ENCODE measurements at places on chromosomes 5 and 9. TPM values are rescaled to one million over a fixed set of nuclear protein-coding genes. Genes with fewer than 3 reads are reported as not detected.

- peak; percentile 75 for DNase-seq
- no peak overlapping the region for H3K27ac ChIP-seq
- peaks cover 40% of the 10 kb centered on the region for H3K36me3 ChIP-seq
- no peaks in the 10 kb centered on the region for H3K27me3 ChIP-seq
- H3K4me1 ChIP-seq: peaks cover 7% of the 10 kb centered on the region
- no peak overlapping the region for H3K4me3 ChIP-seq
Measured at GRCh38 chr5:32589942-32590869, 4.8 kb downstream of the SUB1 start.

DNA sequence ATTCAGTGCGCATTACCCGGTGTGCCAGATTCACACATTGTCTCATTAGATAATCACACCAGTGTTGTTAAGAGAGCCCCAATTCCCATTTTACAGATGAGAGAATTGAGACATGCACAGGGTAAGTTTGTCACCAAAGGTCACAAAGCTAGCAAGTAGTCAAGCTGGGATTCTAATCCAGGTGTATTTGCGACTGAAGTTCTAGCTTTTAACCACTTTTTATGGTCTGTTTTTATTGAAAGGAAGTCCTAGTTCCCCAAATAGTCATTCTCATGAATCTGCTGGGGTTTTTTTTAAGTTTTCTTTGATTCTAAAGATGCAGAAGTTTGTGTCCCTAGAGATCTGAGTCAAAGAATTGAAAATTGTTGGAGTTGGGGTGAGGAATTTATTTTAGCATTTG is 136.5 kb downstream of the DPYSL3 start:
- DNase-seq: no peak
- no peaks in the 10 kb centered on the region for H3K36me3 ChIP-seq
- H3K4me1 ChIP-seq: no peaks in the 10 kb centered on the region
- H3K27me3 ChIP-seq: no peaks in the 10 kb centered on the region
- no peak overlapping the region for H3K27ac ChIP-seq

- H3K4me3 ChIP-seq: no peak overlapping the region
- DNase-seq: peak; percentile 7
- no peaks in the 10 kb centered on the region for H3K27me3 ChIP-seq
- H3K27ac ChIP-seq: no peak overlapping the region
Measured at GRCh38 chr5:131774652-131775367, 22.0 kb downstream of the FNIP1 start.

GRCh38 chr9:84304166-84304565 is 36.4 kb downstream of the SLC28A3 start:
- H3K27ac ChIP-seq: no peak overlapping the region
- H3K36me3 ChIP-seq: no peaks in the 10 kb centered on the region
- DNase-seq: no peak

- peaks cover 32% of the 10 kb centered on the region for H3K4me1 ChIP-seq
- no peaks in the 10 kb centered on the region for H3K27me3 ChIP-seq
- H3K27ac ChIP-seq: peak overlapping the region; percentile 1
- H3K4me3 ChIP-seq: no peak overlapping the region
- H3K36me3 ChIP-seq: peaks cover 16% of the 10 kb centered on the region
Measured at GRCh38 chr5:113038714-113039113, 62.1 kb downstream of the DCP2 start.

- no peak overlapping the region for H3K4me3 ChIP-seq
- no peaks in the 10 kb centered on the region for H3K4me1 ChIP-seq
- no peak for DNase-seq
- no peaks in the 10 kb centered on the region for H3K27me3 ChIP-seq
- H3K36me3 ChIP-seq: no peaks in the 10 kb centered on the region
Measured at GRCh38 chr5:57675236-57675635, 192.6 kb upstream of the ACTBL2 start.

GRCh38 chr5:107285772-107286171 is 385.0 kb downstream of the EFNA5 start:
- no peaks in the 10 kb centered on the region for H3K36me3 ChIP-seq
- no peak overlapping the region for H3K27ac ChIP-seq
- no peaks in the 10 kb centered on the region for H3K27me3 ChIP-seq

DNA sequence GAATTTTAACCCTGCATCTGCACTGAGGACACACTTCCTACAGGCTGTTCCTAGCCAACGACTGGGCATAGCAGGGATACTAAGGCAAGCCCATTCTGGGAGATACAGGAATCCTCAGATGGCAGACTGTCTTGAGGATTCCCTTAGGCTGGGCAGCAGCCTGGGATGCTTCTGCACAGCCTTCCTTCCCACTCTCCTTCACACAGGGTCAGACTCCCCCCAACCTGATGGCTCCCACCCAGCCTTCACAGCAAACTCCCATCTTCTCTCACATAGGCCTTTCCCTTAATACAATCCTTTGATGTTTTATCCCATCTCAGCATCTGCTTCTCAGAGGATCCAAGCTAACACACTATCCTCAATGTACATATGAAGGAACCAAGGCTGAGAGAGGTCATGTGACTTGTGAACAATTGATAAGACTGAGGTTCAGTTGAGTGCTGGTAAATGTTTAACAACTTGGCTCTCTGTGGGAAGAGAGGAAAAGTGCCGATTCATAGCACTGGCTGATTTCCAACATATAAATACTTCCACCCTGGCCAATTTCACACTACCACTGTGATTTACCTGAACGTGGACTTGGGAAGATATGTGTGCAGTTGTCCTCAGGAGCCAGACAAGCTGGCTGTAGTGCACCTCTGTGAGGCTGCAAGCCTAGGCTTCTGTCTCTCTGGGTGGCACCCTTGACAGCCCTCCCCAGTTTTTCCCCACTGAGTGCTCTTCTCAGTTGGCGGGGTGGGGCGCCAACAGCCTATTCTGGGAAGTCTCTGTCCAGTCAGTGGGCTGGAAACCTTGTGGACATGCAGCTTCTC is 120.2 kb upstream of the TRIM32 start:
- H3K27me3 ChIP-seq: no peaks in the 10 kb centered on the region
- DNase-seq: no peak
- no peak overlapping the region for H3K27ac ChIP-seq

DNA sequence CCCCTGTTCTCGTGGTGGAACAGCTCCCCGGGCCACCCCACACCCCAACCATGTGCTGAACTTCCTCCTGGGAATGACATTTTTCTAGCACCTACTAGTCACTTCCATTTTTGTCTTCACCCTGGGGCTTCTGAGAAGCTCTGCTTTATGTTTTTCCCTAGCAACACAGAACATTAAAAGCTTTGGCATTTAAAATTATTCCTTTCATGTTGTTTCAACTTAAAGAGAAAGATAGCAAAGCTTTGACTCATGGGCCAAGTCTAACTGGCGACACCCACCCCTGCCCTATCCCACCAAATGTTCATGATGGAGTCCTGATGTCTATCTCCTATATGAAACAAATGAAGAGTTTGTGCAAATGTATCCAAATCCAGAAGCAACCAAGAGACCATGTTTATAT is 22.4 kb downstream of the BOD1 start:
- peaks cover 11% of the 10 kb centered on the region for H3K4me1 ChIP-seq
- H3K27ac ChIP-seq: no peak overlapping the region
- H3K27me3 ChIP-seq: no peaks in the 10 kb centered on the region
- H3K36me3 ChIP-seq: peaks cover 9% of the 10 kb centered on the region
- H3K4me3 ChIP-seq: no peak overlapping the region

DNA sequence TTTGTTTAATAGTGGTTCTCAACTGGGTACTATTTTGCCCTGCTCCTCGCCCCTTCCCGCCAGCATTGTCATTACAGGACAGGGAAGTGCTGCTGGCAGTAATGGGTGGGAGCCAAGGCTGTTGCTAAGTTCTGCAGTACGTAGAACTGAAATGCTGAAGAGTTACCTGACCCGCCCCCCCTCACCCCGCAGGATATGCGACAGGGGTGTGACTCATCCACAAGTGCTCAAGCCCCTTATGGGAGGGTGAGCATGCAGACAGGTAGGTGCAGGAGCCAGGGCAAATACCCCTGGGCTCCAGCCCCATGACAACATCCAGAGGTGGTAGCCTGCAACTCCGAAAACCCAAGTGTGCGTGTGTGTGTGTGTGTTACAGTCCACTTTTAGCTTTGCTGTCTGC is 35.7 kb downstream of the LRRC70 start:
- H3K4me3 ChIP-seq: no peak overlapping the region
- no peak for DNase-seq
- no peak overlapping the region for H3K27ac ChIP-seq

GRCh38 chr9:18863791-18864190 is 169.2 kb downstream of the SAXO1 start:
- H3K27me3 ChIP-seq: no peaks in the 10 kb centered on the region
- no peaks in the 10 kb centered on the region for H3K36me3 ChIP-seq
- H3K4me1 ChIP-seq: peaks cover 30% of the 10 kb centered on the region
- DNase-seq: peak; percentile 86

- H3K27ac ChIP-seq: no peak overlapping the region
- H3K4me3 ChIP-seq: no peak overlapping the region
- no peaks in the 10 kb centered on the region for H3K4me1 ChIP-seq
- DNase-seq: peak; percentile 90
- H3K36me3 ChIP-seq: no peaks in the 10 kb centered on the region
Measured at GRCh38 chr5:117263231-117263630, 688.6 kb upstream of the SEMA6A start.

DNA sequence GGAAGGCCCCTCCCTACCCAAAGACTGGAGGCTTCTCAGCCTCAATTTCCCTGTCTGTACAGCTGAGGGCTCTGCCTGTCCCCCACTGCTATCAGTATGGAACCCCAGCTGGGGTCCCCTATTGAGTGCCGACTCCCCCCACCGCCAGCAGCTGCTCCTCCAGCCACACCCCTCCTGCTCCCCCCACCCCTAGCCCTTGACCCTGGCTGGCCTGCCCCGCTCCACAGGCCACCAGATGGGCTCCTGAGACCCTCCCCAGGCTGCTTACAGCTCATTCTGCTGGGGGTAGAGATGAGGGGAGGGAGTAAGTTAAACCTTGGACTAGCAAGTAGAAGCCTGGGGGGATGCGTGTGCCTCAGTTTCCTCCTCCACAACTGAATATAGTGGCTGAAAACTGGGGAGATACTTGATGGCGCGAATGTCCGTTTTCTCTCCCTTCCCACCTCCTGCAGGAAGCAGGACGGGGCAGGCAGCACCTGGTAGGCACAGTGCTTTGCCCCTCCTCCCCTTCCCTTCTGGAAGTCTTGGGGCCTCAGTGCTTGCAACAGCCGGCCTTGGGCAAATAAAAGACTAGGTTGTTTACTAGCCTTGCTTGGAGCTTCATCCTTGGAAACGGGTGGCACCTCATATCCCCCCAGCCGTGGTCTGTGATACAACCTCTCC is 19.1 kb downstream of the URM1 start:
- H3K36me3 ChIP-seq: peaks cover 52% of the 10 kb centered on the region
- no peak for DNase-seq
- no peak overlapping the region for H3K4me3 ChIP-seq
- no peak overlapping the region for H3K27ac ChIP-seq
- peaks cover 8% of the 10 kb centered on the region for H3K4me1 ChIP-seq

DNA sequence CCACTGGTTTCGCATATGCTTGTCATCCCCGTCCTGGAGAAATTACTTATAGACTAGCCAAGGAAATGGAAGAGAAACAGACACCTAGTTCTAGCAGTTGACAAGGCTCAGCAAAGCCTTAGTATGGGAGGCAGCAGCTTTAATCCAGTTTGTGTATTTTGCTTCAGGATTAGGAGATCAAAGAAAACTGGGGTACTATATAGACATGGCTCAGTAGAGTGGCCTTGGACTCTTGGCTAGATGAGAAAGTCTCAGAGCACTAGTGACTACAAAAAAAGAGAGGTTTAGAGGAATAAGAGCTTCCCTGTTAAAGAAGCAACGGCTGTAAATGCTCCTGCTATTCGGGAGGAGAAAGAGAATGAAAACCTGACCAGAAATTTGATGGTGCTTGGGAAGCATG is 349.1 kb downstream of the CTNND2 start:
- H3K36me3 ChIP-seq: no peaks in the 10 kb centered on the region
- no peak overlapping the region for H3K27ac ChIP-seq
- no peak for DNase-seq
- H3K4me3 ChIP-seq: no peak overlapping the region

GRCh38 chr5:136020383-136021015 is 8.3 kb upstream of the TGFBI start:
- H3K4me3 ChIP-seq: no peak overlapping the region
- peaks cover 39% of the 10 kb centered on the region for H3K4me1 ChIP-seq
- peak; percentile 84 for DNase-seq
- H3K36me3 ChIP-seq: no peaks in the 10 kb centered on the region
- H3K27me3 ChIP-seq: no peaks in the 10 kb centered on the region

- H3K36me3 ChIP-seq: no peaks in the 10 kb centered on the region
- H3K27me3 ChIP-seq: no peaks in the 10 kb centered on the region
- peaks cover 14% of the 10 kb centered on the region for H3K4me1 ChIP-seq
- H3K27ac ChIP-seq: no peak overlapping the region
- DNase-seq: no peak
- no peak overlapping the region for H3K4me3 ChIP-seq
Measured at GRCh38 chr9:93166699-93167098, 17.2 kb upstream of the WNK2 start.

- H3K4me1 ChIP-seq: peaks cover 15% of the 10 kb centered on the region
- no peak overlapping the region for H3K4me3 ChIP-seq
- no peaks in the 10 kb centered on the region for H3K27me3 ChIP-seq
Measured at GRCh38 chr9:128727640-128728248, 3.8 kb upstream of the ZDHHC12 start.

DNA sequence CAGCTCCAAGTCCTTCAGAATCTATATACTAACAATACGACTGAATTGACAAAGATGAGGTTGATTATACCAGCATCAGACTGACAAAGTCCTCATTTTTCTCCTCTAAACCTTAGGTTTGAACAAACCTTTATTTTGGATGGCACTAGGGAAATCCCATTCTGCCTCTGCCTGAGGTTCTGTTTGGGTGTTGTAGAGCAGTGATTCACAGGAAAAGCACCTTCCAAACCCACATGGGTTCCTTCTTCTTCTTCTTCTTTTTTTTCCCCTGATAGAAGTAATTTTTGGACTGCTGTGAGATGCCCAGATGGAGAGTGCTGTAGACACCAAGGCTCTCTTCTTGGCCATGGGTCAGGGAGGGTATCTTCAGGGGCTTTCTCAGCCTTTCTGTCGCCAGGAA is 164.9 kb upstream of the PAPPA start:
- no peaks in the 10 kb centered on the region for H3K4me1 ChIP-seq
- H3K36me3 ChIP-seq: no peaks in the 10 kb centered on the region
- no peak for DNase-seq
- no peak overlapping the region for H3K4me3 ChIP-seq
- H3K27ac ChIP-seq: no peak overlapping the region

GRCh38 chr5:179260324-179261070 is 84.8 kb downstream of the ADAMTS2 start:
- peaks cover 5% of the 10 kb centered on the region for H3K27me3 ChIP-seq
- H3K36me3 ChIP-seq: peaks cover 5% of the 10 kb centered on the region
- H3K27ac ChIP-seq: no peak overlapping the region
- DNase-seq: no peak
- H3K4me1 ChIP-seq: peaks cover 69% of the 10 kb centered on the region

- H3K27me3 ChIP-seq: no peaks in the 10 kb centered on the region
- H3K27ac ChIP-seq: no peak overlapping the region
- DNase-seq: peak; percentile 58
Measured at GRCh38 chr5:39473156-39473775, 48.5 kb upstream of the DAB2 start.

GRCh38 chr9:20015427-20015931 is 226.6 kb upstream of the SLC24A2 start:
- H3K4me1 ChIP-seq: no peaks in the 10 kb centered on the region
- no peaks in the 10 kb centered on the region for H3K36me3 ChIP-seq
- H3K27ac ChIP-seq: no peak overlapping the region
- H3K27me3 ChIP-seq: no peaks in the 10 kb centered on the region
- no peak overlapping the region for H3K4me3 ChIP-seq

The ORM2 gene
- not detected for total RNA-seq

The MCIDAS gene
- total RNA-seq: not detected

The ZNF462 gene
- total RNA-seq: 18.8 TPM

The SPATA31E1 gene
- total RNA-seq: not detected

The HTR1A gene
- not detected for total RNA-seq

The ISCA1 gene
- 31.6 TPM for total RNA-seq

The CATSPER3 gene
- 0.31 TPM for total RNA-seq

The FOXD4L6 gene
- 0.13 TPM for total RNA-seq

The MAMDC2 gene
- total RNA-seq: 9.0 TPM

The GPR150 gene
- total RNA-seq: 0.09 TPM
